ENCODE measurements at places on chromosomes 3 and 15.

DNA sequence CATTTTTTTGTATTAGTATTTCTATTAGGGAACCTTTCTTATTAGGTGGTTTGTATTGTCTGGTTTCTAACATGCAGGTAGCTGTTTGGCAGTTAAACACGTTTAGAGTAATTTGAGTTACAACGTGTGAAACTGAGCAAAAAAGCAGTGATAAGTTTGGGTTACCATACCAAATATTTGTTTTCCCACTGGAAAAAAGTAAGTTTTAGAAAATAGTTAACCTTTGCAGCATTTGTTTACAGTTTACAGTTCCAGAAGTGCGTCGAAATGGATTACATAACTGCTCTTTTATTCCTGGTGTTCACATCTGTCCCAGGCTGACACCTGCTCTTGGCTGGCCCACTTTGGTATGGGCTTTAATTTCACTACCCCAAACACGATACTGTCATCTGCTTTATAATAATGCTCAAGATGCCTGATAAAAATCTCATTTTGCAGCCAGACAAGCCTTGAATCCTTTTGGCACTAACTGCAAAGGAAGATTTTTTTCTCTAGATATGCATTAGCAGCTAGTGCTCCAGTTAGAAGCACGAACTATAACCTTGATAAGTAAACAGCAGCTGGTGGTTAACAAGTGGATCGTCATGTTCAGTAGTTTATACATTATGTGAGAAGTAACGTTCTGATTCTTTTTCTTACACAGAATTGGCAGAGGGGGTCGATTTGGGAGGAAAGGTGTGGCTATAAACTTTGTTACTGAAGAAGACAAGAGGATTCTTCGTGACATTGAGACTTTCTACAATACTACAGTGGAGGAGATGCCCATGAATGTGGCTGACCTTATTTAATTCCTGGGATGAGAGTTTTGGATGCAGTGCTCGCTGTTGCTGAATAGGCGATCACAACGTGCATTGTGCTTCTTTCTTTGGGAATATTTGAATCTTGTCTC, 5.3 kb downstream of the EIF4A2 start:
- DNase-seq = no peak

- no peak for DNase-seq
Observed at GRCh38 chr15:73467758-73468157, 24.8 kb downstream of the REC114 start.

- DNase-seq = no peak
Observed at GRCh38 chr3:169311381-169311780, 352.1 kb downstream of the MECOM start.

DNA sequence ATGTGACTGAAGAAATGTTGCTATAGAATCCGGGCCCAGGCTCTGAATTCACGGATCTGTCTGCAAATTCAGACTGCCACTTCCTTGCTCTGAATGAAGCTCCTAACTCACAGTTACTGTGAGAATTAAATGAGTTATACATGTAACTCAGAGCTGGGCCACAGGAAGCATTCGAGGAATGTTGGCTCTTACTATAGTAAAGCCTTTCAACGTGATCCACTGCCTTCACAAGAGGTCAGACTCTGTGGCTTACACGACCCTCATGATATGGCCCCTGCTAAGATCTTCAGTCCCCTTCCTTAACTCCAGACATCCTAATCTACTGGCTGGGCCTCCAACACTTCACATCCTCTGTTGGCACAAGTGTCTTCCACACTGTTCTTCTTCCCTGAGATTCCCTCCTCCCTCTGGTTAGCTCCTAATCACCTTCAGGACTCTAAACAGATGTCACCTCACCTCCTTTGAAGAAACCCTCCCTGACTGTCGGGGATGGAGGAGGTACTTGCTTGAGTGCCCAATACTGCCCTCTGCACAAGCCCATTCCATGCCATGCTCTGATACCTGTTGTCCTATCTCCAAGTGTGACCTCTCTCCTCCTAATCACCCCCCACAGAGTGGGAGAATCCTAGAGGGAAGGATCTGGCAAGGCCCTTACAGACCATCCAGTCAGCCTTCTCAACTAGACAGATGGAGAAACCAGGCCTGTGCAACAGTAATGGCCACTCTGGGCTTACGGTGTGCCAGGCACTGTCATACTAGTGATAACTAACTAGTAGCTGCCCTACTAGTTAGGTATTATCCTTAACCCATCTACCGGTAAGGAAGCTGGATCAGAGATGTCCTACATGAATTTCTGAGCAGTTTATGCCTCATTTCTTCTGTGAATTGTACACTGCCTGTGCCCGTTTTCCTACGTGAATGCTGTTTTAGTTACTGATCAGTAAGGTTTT, 1.3 kb downstream of the ACTR8 start:
- no peak for DNase-seq

DNA sequence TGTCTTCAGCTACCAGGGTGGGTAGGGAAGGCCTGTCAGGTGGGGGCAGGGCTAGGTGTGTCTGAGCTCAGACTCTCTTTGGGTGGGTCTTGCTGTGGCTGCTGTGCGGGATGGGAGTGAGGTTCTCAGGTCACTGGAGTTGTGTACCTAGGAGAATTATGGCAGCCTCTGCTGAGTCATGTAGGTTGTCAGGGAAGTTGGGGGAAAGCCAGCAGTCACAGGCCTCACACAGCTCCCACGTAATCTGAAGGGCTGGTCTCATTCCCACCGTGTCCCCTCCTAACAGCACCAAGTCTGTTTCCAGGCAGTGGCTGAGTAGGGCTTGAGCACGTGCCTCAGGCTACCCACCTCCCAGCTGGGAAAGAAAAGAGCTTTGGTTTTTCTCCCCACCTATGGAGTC, 67.0 kb downstream of the CHCHD4 start:
- DNase-seq = no peak

- no peak for DNase-seq
Observed at GRCh38 chr15:67758619-67759300, 66.5 kb upstream of the SKOR1 start.

DNA sequence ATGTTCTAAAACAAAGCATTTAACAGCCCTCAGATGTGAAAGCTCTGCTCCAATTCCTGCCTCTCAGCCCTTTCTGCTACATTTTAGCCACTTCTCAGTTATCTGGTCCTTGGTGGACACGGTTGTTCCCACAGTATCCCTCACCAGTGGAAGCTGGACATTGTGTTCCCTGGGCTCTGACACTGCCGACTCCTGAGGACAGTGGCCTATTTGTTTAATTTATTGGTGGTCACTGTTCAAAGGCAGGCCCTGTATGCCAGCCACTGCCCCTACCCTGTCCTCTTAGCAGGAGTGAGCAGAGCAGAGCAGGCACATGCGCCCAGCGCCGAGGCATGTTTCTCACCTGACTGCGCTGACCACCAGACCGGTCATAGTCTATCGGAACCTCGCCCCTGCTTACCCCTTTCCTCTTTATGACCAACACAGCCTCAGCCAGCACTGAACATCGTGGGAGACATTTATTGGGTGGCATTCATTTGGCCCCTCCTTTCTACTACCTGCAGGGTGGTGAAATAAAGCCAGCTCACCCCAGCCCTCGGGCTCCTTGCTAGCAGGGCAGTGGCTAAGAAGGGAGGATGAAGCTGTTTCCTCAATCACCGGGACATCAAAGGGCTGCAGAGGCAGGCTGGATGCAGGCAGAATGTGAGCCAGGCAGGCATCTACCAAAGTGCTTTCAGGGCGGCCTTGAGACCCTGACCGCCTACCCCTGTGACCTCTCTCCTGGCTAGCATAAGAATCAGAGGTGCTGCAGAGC, 54.3 kb upstream of the HACD2 start:
- DNase-seq = no peak

- no peak for DNase-seq
Observed at GRCh38 chr3:73582535-73582934, 42.2 kb downstream of the PDZRN3 start.

GRCh38 chr15:31296646-31297574, 29.7 kb upstream of the KLF13 start:
- DNase-seq = no peak

- no peak for DNase-seq
Observed at GRCh38 chr3:70855149-70855548, 542.7 kb upstream of the MDFIC2 start.

DNA sequence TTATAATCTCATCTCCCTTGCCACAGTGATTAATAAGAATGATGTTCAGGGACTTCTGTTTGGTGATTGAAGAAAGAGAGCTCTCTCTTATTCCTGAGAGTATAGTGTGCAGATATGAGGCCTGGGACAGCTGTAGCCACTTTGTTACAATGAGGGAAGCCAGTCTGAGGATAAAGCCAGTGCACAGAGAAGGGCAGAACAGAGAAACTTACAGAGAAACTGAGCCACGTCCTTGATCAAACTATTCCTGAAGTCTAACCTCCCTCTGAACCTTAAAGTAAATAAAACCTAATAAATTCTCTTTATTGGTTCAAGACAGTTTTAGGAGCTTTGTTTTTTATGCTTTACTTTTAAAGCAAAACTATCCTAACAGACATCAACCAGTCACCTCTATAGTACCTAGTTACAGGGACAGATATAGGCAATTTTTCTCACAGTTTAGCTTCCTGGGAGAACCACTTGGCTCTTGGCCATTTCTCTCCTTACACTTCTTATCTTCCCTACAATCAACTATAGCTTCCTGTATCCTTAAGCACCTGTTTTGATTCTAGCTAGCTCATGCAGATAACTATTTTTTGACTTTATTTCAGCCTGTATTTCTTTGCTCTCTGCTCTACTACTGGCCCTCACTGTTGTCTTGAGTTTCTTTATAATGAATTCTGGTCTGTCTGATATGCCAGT, 284.4 kb downstream of the SHQ1 start:
- no peak for DNase-seq

Data from stimulated activated CD4-positive, alpha-beta T cell treated with anti-CD3 and anti-CD28 coated beads, Interleukin-1b, Interleukin-23, amount 100 ng/mL, for 1 hour (primary cell).